Lower lobe of right lung (tissue), 2 donors: ENCODE measurements at places on chromosomes 2 and 18.
A peak's percentile ranks its signal among the peaks of the same experiment; 100 is the strongest.

DNA sequence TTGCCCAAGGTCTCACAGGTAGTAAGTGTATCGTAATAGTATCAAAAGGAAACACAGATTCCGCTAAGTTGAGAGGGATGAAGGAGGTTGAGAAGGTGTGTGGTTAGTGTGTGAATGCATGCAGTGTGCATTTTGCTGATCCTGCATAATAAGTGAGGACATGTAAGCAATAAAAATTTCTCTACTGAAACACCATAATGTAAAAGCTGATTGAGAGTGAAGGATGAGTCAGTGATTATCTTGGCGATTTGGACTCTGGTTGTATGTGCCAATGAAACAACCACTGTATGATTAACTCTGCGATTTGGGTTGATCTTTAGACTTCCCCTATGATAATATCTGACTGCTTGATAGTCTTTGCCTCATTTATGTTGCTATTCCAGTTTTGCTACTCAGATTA, 16.7 kb upstream of the ADGRF3 start:
- DNase-seq = no peak

GRCh38 chr2:174759381-174760065, 4.7 kb downstream of the CHRNA1 start:
- no peak for DNase-seq

- no peak for DNase-seq
These were observed 35.0 kb upstream of the DOK6 start for GRCh38 chr18:69365658-69366057.

GRCh38 chr2:74007121-74007520, 22.4 kb downstream of the TET3 start:
- DNase-seq = no peak

- no peak for DNase-seq
These were observed 104.7 kb upstream of the ODC1 start for GRCh38 chr2:10552871-10553245.

GRCh38 chr2:43225788-43226557, 433 bp downstream of the ZFP36L2 start:
- peak; percentile 85 for DNase-seq

- no peak for DNase-seq
These were observed 21.1 kb downstream of the AGPS start for GRCh38 chr2:177413703-177414102.

DNA sequence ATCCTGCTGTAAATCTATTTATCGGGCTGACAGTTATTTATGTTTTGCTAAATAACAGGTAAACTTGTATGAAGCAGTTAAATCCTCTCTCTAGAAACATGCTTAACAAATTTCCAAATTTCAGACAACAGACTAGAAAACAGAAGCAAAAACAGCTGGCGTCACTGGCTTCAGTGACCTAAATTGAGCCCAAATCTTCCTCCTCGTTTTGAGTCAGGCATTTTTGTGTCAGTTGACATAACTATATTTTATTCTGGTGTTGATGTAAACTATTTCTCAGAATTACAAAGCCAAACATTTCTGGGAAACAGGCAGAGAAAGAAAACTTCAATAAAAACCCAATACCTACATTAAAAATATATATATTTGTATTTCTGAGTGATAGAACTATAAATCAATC, 21.7 kb downstream of the RBMS1 start:
- DNase-seq = no peak

GRCh38 chr2:42566837-42567321, 1.6 kb upstream of the MTA3 start:
- no peak for DNase-seq

GRCh38 chr2:65413610-65414009, 18.8 kb downstream of the SPRED2 start:
- no peak for DNase-seq

DNA sequence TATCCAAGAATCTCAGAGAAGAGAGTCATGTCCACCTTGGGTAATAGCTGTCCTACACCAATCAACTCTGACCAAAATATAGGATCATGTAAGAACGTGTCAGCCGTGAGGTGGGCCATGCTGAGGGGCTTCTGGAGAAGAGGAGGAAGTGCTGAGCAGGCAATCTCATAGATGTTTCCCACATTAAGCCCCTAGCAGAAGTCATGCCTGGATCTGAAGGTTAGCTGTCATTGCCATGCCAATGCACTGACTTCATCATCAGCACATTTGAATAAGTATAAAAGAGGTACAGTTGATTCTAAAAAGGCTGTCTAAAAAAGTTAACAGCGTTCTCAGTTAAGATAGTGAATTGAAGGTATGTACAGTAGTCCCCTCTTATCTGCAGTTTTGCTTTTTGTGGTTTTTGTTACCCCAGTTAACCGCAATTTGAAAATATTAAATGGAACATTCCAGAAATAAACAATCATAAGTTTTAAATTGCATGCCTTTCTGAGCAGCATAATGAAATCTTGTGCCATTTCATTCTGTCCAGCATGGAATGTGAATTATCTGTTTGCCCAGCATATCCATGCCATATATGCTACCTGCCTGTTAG, 67.2 kb upstream of the TMEM17 start:
- DNase-seq = no peak

- no peak for DNase-seq
These were observed 29.0 kb upstream of the DNAJC27 start for GRCh38 chr2:25000503-25001324.

DNA sequence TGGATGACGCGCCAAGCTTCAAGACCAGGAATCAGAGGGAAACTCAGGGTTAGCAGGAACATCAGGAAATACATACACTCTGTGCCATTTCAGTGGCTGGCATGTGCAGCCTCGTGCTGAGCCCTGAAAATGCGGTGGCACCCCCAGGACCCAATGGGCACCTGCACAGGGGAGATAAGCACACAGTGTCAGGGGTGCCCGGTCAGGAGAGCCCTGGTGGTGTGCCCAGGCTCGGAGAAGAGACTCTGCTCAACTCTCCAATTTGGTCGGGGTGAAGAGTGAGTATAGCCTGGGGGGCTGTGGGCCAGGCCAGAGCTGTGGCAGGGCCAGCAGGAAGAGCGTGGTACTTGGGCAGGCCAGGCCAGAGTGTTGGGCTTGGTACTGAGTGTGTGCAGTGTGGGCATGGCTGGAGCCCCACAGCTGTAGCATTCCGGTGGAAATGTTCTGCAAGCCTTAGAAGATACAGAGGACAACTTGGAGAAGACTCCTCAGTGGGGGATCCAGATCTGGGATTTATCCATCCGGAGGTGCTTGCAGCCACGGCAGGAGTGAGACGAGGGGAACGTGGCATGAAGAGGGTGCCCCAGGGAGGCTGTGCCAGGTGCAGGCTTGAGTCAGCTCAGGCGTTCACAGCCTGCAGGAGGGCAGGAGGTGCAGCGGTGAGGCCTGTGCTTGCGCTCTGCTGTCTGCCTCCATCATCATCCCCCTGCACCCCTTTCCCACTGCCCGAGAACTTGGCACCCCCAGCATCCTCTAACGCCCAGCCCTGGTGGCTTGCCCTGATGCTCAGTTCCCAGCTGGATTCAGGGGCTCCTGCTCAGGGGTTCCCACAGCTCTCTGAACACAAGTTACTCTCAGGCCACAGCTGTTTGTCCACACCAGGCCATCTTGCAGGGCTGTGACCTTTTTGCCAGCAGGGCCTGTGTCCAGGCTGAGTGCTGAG, 451.7 kb upstream of the HS6ST1 start:
- DNase-seq = no peak

DNA sequence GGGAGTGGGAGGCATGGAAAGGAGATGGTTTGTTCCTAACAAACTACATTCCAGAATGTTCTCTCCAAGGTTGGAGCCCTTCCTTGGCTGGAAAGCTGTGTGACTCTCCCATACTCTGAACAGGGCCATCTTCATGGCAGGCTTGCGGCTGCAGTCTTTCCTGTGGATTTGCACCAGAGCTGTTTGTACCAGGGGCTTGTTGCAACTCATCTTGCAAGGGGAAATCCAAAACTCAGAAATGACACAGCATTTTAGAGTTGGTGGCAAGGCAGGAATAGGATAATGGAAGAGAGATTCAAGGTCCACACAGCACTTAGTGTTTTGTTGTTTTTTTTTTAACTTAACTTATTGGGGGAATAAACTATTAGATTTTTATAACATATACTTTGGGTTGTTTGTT, 73.7 kb upstream of the ZNF516 start:
- DNase-seq = no peak

GRCh38 chr2:98241592-98241991, 104.7 kb upstream of the CNGA3 start:
- DNase-seq = no peak

DNA sequence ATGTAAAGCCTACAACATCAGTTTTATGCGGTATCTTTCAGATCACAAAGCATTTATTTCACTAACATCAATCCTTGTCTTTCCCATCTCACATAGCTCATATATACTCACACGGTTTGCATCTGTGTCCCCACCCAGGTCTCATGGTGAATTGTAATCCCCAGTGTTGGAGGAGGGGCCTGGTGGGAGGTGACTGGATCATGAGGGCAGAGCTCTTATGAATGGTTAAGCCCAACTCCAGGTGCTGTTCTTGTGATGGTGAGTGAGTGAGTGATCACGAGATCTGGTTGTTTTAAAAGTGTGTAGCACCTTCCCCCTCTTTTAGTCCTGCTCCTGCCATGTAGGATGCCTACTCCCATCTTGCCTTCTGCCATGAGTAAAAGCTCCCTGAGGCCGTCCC, 42.0 kb downstream of the PARD6G start:
- DNase-seq = no peak
